ENCODE measurements at places on chromosomes 3 and 15.

DNA sequence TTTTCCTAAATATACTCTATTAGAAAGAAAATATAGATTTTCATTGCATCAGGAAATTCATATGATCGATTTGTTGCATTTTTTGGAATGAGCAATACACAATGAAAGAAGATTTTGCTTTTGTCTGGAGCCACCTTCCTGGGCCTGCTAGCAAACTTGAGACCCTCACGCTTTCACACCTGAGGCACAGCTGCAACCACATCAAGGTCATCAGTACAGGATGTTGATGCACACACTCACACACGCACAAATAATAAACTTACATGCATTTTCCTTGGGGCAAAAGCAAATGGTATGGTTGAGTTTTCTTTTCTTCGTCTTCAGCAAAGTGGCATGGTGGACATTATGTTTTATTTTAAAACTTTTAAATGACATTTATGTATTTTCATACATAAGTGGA is 64.8 kb upstream of the SATB1 start:
- no peak for DNase-seq

DNA sequence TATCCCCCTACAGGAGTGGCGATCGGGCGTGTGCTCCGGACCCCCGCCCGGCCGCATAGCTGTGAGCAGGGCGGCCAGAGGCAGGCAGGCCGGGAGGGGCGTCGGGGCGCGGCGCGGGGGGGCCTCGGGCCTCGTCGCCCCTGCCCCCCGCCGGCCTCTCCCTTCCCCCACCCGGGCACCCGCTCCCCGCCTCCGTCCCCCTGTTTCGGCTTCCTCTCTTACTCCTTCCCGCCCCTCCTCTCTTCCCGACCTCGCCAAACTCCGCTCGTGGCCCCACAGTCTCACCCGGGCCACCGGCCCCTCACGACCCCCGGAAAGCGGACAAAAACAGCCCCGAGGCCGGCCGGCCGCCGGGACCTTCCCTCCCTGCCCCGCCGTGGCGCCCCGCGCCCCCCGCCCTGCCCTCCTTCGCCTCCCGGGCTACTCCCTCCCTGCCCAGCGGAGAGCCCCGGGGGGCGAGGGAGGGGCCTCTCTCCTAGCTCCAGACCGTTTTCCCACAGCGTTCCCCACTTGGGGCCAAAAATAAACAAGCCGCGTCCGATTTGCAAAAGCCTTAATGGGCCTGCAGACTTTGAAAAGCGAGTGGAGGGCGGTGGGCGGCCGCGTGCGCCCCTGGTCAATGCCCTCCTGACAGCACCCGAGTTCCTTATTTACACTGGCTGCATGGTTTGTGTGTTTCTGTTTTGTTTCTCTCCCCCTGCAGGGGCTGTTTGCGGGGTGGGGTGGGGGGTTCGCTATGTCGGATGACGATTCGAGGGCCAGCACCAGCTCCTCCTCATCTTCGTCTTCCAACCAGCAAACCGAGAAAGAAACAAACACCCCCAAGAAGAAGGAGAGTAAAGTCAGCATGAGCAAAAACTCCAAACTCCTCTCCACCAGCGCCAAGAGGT is 1.0 kb downstream of the UBE2E1 start:
- no peak for DNase-seq

DNA sequence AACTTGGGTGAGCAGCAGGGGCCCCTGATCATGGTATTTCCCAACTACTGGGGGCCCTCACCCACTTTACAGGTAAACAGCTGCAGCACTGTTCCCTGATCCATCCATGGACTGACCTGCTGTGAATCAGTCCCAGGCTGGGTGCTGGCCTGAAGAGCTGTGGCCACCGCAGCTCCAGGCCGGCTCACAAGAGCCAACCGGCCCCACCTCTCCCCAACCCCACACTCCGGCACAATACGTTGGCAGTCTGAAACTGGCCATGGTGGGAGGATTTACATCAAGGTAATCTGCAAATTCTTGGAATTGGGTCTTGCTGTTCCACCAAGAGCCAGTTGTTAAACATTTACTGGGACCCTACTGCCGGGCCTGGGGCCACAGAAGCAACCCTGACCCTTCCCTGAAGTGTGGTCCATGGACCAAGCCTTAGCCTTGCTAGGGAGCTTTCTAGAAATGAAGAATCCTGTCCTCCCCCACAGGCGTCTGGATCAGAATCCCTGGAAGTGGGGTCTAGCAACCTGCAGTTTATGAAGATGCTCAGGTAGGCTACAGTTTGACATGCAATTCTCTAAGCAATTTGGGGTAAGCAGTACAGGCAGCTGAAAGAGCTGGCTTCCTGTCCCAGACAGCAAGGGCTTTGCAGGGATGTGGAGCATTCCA is 3.7 kb downstream of the SLC6A20 start:
- no peak for DNase-seq

- DNase-seq, result no peak
Observed at GRCh38 chr15:101470548-101471239, 18.8 kb downstream of the PCSK6 start.

DNA sequence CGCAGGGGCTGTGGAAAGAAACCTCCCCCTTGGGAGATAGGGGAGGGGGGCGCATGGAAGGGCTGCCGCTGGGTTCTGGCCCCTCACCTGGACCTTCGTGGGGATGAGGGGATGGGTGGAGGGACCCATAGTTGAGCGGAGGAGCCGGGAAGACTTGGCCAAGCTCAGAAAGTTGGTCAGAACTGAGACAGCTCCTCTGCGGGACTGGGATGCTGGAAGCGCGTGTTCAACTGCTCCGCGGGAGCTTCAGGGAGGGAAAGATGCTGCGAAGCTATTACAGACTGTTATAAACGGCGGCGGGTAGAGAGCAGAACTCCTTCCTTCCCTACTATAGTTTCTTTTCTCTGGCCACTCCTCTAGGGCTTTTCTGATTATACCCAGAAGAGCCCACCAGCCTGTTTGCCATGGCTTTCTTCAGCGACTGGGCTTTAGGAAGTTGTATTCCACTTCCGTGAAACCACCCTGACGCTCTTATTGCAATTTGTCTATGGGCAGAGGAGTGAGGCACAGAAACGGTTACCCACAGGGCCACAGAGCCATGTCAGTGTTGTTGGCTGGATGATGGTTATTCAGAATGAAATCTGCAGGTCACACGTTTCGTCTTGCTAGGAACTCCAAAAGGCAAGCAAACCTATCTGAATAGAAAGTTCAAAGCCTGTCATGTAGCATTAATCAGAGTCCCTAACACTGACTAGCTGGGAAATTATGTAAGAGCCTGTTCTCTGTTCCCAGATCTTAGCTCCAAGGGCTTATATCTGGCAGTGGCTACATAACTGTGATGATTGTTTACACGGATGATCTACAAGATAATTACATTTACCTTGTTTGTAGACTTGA is 1.1 kb downstream of the SYNPR start:
- no peak for DNase-seq

DNA sequence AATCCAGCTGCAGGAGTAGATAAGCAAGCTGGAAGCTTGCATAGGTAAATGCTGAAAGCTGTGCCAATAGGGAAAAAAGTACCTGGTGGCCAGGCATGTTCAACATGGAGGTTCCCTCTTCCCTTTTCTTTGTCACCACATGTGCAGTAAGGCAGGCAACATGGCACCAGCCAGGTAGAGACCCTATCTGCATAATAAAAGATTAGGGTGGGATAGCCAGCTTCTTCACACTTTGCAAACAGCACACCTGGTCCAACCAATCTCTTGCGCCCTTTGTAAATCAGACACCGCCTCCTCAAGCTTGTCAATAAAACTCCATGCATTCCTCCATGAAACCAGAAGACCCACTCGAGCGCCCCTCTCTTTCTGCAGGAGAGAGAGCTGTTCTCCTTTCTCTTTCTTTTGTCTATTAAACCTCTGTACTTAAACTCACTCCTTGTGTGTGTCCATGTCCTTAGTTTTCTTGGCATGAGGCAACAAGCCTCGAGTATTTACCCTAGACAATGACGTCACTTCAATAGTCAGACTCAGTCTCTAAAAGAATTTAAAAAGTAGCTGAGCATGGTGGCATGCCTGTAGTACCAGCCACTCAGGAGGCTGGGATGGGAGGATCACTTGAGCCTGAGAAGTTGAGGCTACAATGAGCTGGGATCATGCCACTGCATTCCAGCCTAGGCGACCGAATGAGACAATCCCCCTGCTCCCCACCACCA is 256.3 kb downstream of the SCAPER start:
- DNase-seq, result no peak

GRCh38 chr15:89898614-89899294 is 5.0 kb upstream of the AP3S2 start:
- DNase-seq, result no peak

GRCh38 chr3:102179326-102180177 is 255.3 kb upstream of the ZPLD1 start:
- DNase-seq, result no peak

DNA sequence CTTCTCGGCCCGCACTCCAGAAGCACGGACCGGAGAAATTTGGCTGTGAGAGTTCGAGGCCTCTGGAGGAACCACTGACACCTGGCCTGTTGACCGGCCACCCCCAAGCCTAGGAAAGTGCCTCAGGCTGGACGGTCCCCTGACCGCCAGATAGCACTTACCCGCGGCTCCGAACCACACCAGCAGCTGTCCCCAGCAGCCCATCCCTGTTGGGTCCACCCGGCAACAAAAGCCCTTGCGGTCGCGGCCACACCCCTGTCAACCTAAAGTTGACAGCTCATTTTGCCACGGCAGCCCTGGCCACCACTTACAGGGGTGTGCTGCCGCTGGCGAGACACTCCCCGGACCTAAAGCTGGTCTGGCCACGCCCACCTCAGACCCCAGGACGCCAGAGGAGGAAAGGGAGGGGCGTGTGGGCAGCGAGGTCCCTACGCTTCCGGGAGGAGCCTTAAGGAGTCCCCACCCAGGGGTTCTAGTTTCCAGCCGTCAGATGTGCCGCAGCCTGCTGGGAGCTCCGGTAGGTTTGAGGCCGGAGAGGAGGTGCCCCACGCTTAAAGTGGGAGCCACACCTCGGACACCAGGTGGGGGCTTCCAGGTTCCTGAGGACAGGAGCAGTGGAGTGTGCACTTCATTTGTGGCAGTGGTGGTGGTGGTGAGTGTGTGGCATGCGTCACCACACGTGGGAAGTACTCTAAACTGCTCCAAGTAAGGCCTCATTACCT is at the start of gene LTK:
TSS of gene LTK (minus strand) at position 322 of the 722 bp plus-strand sequence. CDS start at position 204, 118 bp downstream.
- DNase-seq, result no peak

DNA sequence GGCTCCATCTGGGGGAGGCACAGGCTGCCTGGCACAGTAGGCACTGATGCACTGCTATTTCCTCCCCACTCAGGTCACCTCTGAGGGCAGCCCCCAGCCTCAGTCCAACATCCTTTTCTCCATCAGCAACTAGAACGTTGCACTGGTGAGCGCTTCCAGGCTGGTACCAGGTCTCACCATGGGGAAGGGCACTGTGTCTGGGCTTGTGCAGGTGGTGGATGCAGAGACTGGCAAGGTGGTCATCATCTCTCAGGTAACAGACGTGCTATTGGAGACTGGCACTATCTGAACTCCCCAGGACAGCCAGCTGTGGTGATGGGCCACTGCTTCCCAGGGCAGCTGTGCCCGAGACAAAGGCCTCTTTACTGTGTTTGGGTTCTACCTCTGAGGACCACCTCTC is 8.3 kb upstream of the TXNRD3 start:
- no peak for DNase-seq

- no peak for DNase-seq
Observed at GRCh38 chr3:141618103-141618910, 119.8 kb upstream of the RNF7 start.

GRCh38 chr3:193851941-193852674 is 259.1 kb downstream of the OPA1 start:
- no peak for DNase-seq

DNA sequence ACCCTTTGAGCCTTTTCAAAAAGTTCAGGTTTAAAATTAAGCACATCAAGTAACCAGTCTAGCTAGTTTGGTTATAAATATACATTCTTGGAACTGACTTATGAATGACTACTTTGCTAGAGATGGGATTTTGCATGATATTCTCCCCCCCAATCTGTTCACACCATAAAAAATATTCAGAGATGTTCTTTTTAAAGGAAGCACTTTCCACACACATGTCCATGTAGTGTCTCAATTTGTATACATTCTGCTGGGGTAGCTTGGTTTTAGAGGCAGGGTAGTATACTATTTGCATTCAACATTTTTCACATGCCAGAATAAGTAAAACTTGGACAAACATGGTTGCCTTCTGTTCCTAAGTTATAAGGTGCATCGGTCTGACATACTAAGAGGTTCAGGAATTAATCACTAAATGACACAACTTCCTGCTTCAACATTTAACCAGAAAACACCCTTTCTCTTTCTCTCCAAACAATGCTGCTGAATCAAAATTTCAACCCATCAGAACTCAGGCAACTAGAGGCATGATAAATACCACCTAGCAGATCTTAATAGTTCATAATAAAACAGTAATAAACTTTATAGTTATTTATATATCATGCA is 57.0 kb downstream of the SUMF1 start:
- no peak for DNase-seq

- DNase-seq, result no peak
Observed at GRCh38 chr3:39513791-39514369, 46.4 kb downstream of the MOBP start.

GRCh38 chr3:32934150-32934742 is 17.2 kb upstream of the CCR4 start:
- DNase-seq, result no peak

DNA sequence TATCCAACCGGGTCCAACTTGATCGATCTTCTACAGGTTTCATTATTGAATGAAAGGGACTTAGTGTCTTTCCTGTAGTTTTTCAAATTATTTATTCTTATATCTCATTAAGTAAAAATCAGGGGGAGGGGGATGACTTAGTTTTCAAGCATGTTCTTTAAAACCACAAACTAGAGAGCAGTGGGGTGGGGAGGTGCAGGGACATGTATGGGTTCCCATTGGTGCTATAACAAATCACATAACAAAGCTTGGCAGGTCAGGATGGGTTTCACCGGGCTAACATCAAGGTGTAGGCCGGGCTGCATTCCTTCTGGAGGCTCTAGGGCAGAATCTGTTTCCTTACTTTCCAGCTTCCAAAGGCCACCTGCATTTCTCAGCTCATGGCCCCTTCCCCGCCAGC is 32.7 kb downstream of the CCNL1 start:
- DNase-seq, result peak; percentile 83

DNA sequence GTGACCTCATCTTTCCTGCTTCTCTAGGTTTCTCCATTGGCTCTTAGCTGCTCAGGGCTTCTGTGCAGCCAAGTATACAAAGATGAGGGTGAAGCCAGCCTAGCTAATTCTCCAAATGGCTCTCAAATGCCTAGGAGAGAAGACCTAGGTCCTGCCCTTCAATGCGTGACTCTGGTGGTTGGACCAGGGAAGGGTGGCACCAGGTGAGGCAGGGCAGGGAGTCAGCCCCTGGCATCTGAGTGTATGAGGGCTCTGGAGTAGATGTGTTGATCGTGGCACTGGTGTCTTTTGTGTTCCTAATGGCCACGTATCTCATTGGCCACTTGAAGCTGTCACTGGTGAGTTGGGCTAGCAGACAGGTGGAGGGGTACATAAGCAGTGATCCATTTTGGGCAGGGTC is 59.8 kb downstream of the PDIA5 start:
- no peak for DNase-seq

GRCh38 chr3:47515864-47516319 is 2.4 kb upstream of the ELP6 start:
- DNase-seq, result no peak

All from foreskin keratinocyte (primary cell).